ENCODE measurements at places on chromosomes 11 and 22.

DNA sequence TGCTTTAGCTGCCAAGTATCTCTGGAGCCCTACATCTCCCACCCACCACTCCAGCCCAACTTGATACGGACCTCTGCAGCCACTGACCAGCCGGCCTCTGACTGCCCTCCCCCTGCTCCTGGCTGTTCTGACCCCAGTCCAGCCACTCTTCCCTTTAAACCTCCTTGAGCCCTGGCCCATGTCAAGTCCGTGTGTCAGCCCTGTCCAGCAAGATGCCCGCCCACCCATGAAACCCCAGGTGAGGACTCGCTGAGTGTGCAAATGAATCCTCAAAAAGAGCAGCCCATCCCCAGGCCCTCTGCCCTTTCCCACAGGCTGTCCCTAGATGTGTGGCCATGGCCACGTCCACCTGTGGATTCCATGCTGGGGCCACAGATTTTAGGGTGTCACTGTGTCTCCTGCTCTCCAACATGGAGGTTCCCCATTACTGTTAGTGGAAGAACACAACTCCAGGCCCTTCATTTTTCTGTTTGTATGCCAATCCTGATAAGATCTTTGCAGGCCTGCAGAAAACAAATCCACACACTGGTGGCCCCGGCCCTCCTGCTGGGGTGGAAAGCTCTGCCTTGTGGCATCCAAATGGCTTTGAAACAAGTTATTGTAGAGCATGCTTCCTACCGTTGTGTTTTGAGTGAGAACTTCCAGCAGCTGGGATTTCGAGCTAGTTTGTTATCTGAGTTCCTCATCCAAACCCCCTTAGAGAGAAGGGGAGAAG is 22.7 kb upstream of the ADORA2A start:
- no peak for DNase-seq

GRCh38 chr22:36872084-36872483 is 11.3 kb downstream of the NCF4 start:
- DNase-seq = no peak

DNA sequence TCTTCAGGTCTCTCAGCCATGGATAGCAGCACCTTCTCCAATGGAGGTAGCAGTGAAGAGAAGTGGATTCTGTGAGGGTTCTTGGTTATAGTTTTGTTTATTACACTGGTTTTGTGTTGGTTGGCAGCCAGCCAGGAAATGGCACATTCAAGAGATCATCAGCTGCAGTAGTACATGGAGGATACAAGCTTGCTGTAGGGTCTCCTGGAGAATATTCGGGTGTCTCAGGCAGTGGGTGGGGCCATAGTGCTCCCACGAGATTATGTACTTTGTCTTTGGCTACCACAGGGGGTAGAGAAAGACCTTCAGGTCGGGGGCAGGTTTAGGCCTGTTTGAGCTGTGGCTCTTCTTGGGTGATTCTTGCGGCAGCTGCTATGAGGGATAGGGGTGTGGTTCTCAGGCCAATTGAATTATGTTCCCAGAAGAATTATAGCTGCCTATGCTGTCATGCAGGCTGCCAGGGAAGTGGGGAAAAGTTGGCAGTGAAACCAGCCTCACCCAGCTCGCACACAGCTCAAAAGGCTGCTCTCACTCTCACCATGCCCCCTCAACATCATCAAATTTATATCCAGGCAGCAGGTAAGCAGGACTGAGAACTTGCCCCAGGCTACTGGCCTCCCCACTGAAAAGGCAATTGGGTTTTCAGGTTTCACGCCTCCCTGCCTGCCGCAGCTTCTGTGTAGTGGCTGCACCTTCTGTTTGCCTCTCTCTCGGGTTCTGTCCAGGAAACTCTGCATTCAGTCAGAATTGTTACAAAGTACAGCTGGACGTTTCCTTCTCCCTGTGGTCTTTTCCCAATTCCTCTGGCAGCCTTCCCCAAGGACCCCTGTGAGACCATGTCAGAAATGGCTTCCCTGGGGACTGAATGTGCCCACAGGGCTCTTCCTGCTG is 435.5 kb downstream of the LUZP2 start:
- no peak for DNase-seq

DNA sequence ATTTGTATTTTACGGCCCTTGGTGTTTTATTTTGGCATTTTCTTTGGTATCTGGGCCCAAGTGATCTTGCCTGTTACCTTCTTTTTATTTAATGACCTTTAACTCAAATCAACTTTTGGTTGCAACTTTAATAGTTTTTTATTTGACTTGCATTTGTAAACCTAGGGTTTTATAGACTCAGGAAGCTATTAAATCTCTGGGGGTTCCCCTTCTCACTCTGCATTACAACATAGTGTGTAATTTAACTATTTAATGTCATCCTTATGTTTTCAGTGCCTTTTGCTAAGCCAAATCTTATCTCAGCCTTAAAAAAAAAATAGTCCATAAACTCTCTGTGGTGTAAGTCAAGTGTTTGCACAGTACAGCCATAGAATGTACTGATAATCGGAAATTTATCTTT is 3.4 kb downstream of the FJX1 start:
- no peak for DNase-seq

GRCh38 chr11:31786996-31787685 is 24.0 kb downstream of the PAX6 start:
- DNase-seq = no peak

DNA sequence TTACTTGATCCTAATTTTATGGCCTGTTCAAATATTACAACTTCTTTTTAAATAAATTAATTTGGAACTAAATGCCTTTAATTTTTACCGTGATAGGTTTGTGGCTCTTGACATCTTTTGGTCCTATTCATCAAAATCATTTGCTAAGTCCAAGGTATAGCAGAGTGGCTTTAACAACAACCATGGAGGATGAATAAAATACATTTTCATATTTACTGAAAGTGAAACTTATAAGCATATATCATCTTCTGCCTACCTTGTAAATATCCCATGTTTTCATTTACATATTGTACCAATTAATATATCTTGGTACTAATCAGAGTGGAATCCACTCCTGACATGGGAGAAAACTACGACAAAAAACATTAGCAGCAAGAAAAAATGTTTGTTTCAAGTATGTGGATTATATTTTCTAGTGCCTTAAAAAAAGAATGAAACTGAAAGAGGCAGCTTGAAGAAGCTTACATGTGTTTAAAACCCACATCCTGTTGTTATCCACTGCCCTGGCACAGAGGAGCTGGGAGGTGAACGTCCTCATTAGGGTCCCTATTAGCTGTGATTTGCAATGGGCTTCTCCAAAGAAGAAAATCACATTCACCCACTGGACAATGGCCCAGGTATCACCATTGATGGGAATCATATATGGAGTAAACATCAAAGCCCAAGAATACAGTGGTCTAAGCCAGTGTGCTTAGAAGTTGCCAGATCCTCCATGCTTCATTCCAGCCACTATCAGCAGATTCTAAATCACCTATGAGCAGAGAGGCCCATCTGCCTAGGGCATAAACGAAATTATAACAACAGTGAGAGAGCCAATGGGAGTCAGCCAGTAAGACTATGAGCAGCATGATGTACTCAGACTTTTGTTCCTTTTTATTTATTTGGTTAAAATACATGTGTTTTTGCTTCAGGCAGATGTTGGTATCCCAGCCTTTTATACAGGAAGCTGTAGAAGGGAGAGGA is 84.7 kb downstream of the MAML2 start:
- peak; percentile 79 for DNase-seq

DNA sequence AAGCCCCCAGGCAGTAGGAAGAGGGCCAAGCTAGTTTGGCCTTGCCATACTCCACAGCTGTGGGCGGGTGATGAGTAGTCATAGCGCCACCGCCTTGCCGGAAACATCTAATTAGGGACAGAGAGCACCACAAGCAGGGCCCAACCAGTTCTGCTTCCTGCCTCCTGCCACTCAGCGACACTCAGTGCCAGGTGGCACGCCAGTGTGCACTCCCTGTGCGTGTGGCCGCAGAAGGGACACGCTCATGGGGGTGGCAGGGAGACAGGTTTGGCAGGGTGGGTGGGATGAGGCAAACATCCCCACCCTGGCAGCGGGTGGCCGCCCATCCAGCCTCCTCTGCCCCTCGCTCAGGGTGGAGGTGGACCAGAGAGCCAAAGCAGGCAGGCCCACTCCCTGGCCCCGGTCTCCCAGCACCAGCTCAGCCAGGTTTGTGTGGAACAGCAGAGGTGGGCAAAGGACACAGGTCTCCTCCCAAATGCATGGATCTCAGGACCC is 4.9 kb downstream of the OVOL1 start:
- DNase-seq = no peak

- no peak for DNase-seq
Measured at GRCh38 chr11:84626256-84626655, 1000.9 kb downstream of the DLG2 start.

- DNase-seq = no peak
Measured at GRCh38 chr11:99199341-99199740, 178.6 kb downstream of the CNTN5 start.

DNA sequence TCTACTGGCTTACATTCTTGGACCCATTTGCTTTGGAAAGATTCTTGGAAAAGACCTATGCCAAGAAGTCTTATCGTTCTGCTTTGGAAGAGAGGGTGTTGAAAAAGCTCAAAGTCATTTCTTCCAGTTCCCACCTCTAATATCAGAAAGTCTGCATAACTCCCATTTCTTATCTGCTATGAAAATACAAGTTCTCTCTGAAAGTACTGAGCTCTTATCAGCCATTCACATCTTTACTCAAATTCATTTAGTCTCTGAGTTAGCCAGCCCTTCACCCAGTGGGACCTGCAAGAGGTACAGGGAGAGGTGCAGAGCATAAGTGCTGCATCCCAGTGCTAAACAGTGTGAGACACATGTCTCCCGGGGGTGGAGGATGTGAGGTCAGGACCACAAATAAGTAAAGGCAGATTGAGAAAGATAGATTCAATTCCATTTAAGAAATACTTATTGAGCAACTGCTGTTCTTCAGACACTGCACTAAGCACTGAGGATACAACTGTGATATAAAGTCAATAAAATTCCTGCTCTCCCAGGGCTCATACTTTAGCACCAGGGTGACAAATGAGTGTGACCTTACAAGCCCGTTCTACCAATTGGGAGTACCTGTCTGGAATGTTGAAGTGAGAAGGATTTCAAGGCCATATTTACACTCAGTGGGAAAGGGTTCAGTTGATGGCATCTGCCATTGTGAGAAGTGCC is 76.7 kb downstream of the PISD start:
- peak; percentile 30 for DNase-seq

GRCh38 chr11:78606667-78607066 is 32.0 kb upstream of the NARS2 start:
- no peak for DNase-seq

DNA sequence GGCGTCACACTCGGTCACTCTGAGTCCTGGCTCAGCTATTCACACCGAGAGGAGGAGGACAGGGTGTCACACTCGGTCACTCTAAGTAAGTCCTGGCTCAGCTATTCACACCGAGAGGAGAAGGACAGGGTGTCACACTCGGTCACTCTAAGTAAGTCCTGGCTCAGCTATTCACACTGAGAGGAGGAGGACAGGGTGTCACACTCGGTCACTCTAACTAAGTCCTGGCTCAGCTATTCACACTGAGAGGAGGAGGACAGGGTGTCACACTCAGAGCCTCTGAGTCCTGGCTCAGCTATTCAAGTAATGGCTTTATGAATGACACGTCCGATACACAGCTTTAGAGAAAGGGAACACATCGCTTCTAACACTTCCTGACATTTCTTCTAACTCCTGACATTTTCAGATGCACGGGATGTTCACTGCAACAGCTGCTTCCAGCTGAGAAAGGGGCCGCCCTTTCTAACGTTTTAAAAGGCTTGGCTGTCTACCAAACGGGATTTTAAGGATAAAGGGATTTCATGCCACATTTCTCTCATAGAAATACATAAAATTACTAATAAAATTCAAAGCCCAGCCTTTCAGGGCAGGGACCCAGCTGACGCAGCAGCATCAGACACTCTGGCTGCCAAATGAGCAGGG is 28.1 kb downstream of the DRD4 start:
- no peak for DNase-seq

- no peak for DNase-seq
Measured at GRCh38 chr11:34738237-34738636, 117.3 kb downstream of the EHF start.

DNA sequence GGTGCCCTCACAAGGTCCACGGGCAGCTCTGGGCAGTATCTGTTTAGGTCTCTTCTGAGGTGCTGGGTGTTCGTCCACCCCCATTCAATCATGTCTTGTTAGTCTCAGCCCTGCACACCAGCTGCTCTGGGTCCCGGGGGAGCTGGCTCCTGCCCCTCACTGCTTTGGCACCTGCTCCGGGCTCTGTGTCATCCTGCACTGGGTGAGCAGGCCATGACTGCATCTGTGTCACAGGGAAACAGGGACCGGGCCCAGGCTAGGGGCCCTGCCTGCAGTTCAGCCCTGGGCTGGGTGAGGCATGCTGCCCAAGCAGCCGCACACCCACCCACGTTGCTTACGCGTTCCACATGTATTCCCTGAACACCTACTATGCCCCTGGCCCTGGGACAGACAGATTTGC is 43.9 kb downstream of the ELFN2 start:
- DNase-seq = no peak

GRCh38 chr11:34243600-34244464 is 114.0 kb downstream of the ABTB2 start:
- no peak for DNase-seq

DNA sequence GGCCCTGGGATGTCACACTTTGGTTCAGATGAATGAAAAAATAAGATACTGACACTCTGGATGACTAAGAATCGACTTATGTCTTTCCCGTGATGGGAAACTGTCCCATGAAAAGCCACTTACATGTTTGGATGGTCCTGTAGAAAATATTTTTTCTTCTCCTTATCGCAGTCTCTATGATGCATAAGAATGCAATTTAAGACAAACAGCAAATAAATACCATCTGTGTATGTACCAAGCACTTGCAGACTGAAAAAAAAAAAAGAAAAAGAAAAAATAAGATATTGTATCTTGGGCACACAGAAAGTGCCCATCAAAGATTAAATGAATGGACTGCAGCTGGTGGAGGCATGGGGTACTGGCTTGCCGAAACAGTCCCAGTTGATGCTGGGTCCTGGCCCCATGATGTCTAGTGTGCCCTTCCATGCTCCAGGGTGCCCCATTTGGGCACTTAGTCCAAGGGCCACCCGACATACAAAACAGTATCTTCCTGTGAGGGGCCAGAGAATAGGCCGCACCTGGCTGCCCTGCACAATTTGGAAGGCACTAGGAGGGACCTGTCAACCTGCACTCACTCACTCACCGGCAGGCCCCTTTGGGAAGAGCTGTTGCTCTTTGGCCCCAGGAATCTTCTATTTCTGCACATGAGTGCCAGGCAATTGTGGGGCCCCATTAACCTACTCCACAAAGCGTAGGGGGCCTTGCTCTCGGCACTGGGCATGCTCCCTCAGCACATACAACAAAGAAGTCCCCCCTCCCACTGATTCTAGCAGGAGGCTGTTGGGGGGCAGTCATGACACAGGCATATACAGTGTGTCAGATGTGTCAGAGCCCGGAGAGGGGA is 2.5 kb upstream of the ZBED4 start:
- DNase-seq = no peak

- no peak for DNase-seq
Measured at GRCh38 chr11:130418756-130419155, 9.7 kb downstream of the ADAMTS8 start.

- DNase-seq = no peak
Measured at GRCh38 chr22:20562607-20563465, 55.4 kb downstream of the MED15 start.

DNA sequence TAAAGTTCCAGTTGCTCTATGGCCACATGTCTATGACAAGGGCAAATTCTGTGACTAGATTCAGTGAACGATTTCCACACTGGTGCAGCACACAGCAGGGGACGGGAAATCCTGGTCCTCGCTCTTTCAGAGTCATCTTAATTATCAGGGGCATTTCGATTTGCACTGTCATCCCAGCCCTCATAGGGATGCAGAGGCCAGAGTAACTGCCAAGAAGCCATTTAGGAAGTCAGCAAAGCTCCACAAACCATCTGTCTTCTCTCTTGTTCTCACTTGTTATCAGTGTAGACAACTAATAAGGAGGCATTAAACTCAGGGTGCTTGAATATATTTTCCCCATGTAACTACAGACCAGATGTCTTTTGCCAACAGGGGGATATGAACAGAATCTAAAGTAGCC is 151.7 kb downstream of the STK33 start:
- no peak for DNase-seq

Measured in naive thymus-derived CD4-positive, alpha-beta T cell (primary cell).